Activated B cell treated with CpG ODN at 0.5 μM for 24 hours (primary cell): ENCODE measurements at places on chromosomes 5 and 9.

DNA sequence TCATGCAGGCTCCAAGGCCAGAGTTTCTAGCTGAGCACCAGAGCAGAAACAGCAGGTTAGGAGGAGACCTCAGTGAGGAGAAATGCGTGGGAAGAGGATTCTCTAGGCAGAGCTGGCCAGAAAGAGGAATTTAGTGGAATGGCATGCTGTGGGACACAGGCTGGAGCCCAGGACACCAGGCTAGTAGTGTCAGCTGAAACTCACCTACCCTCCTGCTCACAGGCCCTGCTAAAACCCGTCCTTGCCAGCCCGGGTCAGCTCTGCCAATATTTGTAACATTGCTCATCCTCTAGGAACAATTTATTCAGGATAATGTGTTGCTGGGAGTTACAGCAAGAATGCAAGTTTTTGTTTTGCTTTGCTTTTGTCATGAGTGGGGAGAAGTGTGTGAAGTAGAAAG, 40.2 kb upstream of the AGXT2 start:
- DNase-seq, result no peak

DNA sequence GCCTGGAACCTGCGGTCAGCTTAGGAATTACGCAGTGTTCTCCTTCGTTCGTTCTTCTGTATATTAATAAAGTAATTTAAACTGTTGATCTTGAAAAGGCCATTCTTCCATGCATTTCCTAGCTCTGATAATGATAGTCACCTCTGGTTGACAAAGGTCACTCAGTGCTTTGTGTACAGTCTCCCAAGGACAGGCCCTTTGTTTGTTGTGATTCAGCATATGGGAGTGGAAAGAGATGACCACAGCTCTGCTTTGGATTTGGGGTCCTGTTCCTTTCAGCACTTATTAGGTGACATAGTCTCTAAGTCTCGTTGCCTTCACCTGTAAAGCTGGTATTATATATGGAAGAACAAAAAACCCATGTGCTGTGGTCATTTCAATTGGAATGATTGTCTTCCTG, 39.6 kb downstream of the RAD23B start:
- no peak for DNase-seq

GRCh38 chr9:126328407-126328806, 1.8 kb downstream of the MVB12B start:
- DNase-seq, result no peak

- DNase-seq, result no peak
Observed at GRCh38 chr9:8560560-8561525, 761.3 kb upstream of the DMAC1 start.
